NCI-H2107 (cell line): ENCODE measurements at places on chromosomes 12 and 14.

GRCh38 chr14:56585461-56586084 lies 6.0 kb downstream of the TMEM260 start:
- DNase-seq: no peak

GRCh38 chr12:67940780-67941243 lies 48.4 kb upstream of the IFNG-AS1 start:
- no peak for DNase-seq

DNA sequence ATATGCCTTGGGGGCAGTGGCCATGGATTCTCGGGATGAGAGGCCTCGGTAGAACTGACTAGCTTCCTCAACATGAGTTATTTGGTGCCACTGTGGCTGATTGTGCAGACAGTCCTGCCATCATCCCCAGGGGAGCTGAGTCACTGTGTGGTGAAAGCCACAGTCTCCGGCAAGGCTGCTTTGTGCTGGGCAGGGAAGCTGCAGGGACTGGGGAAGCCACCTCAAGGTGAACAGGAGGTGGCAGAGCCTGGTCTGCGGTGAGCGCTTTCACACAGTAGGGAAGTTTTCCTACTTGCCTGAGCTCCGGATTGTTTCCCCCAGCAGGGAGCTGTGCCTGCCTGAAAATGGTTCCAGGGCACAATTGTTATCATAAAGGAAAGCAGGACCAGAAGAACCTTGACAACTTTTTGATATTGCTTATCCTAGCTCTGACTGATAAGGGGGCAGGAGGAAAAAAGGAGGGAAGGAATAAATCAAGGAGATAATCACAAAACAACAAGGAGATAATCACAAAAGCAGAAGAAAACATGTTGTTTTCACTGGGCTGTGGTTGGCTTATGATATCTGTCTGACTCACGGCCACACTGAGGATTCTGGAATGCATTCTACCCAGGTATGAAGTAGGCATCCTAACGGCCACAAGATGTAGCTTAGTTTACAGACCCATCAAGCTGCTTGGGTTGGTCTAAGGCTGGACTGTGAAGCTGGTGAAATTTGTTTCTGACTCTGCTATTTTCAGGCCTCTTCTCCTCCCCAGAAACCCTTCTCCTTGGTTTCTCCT lies 32.2 kb upstream of the GNG2 start:
- no peak for DNase-seq

DNA sequence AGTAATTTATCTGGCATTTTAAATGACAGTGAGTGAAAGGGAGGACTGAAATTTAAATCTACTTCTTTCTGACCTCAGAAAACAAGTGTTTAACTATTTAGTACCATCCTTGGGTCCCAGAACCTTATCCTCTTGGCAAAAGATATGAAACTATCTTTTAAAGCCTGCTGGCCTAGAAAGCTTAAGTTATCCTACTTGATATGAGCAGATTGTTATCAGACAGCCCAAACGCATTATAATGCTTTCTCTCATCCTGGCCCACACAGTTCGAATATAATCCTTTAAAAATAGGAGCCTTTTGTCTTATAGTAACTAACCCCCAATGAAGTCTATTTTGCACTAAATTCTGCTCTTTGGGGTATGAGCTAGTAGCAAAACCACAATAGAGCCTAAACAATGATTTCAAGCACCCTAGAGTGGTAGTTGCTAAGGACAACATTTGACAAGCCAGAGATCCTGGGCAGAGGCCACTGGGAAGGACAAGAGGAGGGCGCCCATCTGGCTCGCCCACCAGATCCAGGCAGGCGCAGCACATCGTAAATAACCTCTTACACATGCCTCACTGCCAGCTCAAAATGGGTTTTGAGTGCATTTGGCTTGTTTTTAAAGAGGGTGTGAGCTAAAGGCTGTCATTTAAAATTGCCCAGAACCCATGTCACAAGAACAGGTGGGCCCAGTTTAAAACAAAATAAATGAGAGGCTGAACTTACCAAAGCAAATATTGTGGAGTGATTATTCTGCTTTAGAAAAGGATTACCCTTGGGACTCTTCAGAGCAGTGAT lies 37.7 kb upstream of the CRY1 start:
- DNase-seq: peak; percentile 68
